ENCODE measurements at places on chromosomes 1 and 21.

DNA sequence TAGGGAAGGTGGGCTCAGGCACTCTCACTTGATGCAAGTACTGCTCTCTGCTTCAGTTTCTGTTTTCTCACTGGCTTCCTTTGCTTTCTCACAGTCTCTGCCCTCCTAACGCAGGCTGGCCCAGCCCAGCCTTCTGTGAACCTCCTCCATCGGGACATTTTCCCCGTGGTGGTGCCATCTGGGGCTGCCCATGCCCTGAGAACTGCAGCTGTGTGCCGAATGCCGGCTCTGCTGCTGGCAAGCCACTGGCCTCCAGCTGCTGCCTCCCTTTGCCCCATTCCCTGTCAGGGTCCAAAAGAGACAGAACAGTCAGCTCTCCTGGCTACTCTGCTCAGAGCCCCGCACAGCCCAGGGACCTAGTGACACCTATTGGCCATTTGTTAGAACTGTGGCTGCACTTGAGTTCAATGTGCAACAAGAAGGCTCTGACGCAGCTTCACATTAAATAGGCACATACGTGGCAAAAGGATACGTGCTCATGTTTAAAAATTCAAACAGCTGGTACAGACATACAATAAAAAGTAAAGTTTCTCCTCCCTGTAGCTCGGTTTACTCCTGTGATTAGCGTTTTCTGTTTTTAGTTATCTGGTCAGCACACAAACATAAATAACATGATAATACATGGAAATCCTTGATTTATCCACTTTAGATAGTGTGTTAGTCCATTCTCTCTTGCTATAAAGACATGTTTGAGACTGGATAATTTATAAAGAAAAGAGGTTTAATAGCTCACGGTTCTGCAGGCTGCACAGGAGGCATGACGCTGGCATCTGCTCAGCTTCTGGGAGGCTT, 46.6 kb downstream of the FCRL5 start:
- DNase-seq, result peak; percentile 60

GRCh38 chr21:22192766-22193165, 1194.6 kb downstream of the NCAM2 start:
- DNase-seq, result no peak

DNA sequence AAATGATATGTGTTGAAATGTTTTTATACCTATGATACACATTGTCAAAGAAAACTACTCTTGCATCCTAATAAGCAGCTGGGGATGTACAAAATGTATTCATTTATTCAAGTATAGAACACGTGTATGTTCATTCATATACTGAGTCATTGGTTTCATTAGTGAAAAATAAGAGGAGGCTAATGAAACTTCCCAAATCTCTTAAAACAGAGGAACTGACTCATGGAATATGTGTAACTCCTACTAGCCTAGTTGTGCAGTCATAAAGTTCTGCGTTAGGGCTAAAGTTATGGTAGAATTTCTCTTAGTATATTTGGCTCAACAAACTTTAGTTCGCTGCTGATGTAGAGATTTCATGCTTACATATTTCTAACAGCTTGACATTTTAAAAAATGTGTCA, 441.6 kb downstream of the NCAM2 start:
- no peak for DNase-seq

DNA sequence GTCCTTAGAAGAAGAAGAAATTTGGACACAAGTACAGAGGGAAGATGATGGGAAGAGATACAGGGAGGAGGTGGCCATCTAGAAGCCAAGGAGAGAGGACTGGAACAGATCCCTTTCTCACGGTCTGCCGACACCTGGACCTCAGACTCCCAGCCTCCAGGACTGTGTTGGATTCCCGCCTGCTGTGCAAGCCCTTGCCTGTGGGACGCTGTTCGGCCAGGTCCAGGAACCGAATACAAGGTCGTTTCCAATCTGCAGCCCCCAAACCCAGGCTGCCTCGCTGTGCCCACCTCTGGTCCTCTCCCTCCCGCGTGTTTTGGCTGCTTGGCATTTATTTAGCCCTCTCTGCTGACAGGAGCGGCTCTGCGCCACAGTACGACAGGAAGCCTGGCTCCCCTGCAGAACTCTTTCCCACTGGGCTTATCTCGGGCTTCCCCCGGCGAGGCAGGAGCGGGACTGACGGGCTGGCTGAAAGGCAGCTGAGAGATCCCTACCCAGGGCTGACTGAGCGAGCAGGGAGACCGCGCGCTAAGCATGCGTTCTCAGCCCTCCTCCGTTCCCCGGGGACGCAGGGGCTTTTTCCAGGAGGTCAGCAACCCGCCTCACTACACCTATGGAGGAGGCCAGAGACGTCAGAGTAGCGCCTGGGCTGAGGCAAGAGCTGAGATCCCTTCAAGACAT, 238.4 kb downstream of the TNR start:
- no peak for DNase-seq

- DNase-seq, result no peak
Observed at GRCh38 chr1:30129421-30130055, 593.8 kb downstream of the MATN1 start.

DNA sequence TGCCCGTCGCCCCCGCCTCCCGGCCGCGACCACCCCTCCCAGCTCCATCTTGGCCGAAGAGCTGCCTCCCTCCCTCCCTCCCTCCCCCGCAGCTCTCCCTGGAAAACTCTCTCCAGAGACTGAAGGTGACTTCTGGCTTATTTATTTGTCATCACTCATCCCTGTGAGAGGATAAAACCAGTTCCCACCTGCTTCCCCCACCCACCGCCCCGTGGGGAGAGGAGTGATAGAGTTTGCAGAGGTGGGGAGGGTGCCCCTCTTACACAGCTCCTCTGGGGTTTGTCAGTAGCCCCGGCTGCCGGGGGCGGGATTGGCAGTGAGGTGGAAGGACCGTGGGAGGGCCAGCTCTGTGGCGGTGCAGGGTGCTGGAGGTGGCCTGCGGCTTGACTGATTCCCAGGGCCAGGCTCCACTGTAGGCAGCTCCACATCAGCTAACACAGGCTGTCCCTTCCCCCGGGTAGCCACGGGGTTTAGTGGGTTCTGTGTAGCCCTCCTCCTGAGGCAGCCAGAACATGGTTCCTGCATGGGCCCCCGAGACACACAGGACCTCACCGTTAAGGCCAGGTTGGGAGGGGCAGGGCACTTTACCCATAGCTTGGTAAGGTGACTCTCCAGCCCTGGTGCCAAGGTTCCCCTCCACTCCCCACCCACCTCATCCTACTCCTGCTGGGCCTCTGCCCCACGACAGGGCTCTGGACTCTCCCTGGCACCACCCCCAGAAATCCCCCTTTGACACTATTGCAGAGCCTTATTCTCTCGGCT, 62.2 kb downstream of the ELK4 start:
- DNase-seq, result no peak

- no peak for DNase-seq
Observed at GRCh38 chr1:156245451-156246232, 2.2 kb downstream of the PAQR6 start.

GRCh38 chr1:45883658-45884057, 80.2 kb downstream of the MAST2 start:
- peak; percentile 53 for DNase-seq

DNA sequence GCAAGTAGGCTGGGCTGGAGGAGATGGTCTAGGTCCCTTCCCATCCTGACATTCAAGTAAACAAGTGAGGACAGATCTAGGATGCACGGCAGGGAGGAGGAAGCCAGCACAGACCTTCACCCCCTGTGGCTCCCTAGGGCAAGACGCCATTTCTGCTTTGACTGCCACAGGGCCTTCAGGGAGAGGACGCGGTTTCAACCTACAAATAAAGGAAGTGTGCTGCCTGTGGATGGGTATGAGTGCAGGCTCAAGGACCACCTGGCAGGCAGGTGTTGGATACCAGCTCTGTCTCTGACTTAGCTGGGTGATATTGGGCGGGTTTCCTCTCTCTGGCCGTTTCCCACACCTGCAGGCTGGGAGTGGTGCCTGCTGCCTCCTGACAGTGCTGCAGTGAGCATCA, 16.2 kb downstream of the SLC2A1 start:
- no peak for DNase-seq

DNA sequence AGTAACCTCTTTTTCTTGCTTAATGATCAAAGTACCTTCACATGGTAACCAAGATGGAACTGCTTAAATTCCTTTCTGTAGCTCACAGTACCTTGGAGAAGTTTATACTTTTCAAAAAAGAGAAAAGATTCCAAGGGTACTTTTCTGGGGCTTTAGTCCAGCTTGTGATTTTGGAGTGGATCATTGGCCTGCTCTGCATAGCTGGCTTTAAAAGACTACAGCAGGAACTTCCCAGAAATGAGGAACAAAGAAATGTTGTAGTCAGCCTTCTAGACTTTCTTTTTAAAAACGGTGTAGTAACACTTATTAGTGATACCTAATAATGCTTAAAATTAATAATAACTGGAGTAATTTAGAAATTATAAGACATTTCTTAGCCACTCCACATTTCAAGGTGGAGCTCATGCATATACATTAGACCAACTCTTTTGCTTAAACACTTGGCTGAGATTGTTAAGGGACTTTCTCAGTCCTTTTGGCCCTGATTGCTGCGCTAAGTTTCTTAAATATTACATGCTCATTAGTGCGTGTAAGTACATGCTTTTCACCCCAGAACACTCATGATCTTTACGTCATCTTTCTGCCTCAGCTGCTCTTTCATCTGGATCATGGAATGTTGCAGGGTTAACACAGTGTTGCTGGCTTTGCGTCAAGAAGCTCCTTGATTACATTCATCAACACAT, 57.3 kb downstream of the SDCCAG8 start:
- DNase-seq, result peak; percentile 55

GRCh38 chr1:26287033-26287711, 7.3 kb downstream of the SH3BGRL3 start:
- no peak for DNase-seq

DNA sequence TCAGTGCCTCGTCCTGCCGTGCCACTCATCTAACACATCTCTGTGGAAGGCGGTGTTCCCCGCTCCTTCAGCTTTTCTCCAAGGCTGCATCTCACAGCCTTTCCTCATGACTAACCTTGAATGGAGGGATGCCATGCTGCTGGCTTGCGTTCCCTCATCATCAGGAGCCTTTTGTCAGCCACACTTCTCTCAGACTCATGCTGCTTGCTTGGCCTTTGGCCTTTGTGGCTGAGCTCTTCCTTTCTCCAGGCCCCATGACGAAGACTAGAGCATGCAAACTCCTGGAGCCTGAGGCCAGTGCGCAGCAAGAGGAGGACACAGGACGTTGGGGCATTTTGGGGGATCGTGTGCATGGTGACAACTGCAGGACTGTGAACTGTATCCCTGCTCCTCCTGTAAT, 70.8 kb downstream of the SYT2 start:
- DNase-seq, result no peak
